CD14-positive monocyte (primary cell): ENCODE measurements at places on chromosomes 11 and 22. TPM values are rescaled to one million over a fixed set of nuclear protein-coding genes. Genes with fewer than 3 reads are reported as not detected.
A peak's percentile ranks its signal among the peaks of the same experiment; 100 is the strongest.

DNA sequence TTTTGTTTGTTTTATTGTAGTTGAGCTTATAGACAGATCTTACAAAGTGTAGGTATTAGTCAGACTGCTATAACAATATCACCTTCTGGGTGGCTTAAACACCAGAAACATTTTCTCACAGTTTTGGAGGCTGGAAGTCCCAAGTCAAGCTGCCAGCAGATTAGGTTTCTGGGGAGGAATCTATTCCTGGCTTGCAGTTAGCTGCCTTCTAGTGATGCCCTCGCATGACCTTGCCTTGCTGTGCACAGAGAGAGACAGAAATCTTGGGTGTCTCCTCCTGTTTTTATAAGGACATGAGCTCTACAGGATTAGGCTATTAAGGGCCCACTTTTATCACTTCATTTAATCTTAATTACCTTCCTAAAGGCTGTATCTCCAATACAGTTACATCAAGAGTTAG, 1635.2 kb downstream of the FAM181B start:
- no peaks in the 10 kb centered on the region for H3K4me1 ChIP-seq
- no peak for DNase-seq
- no peak overlapping the region for H3K4me3 ChIP-seq
- H3K27ac ChIP-seq = no peak overlapping the region
- no peaks in the 10 kb centered on the region for H3K36me3 ChIP-seq

- peaks cover 55% of the 10 kb centered on the region for H3K4me1 ChIP-seq
- H3K36me3 ChIP-seq = peaks cover 23% of the 10 kb centered on the region
- peak; percentile 80 for DNase-seq
- no peaks in the 10 kb centered on the region for H3K27me3 ChIP-seq
- H3K4me3 ChIP-seq = peak within 1 kb of the TSS; percentile 68
- H3K27ac ChIP-seq = peak within 1 kb of the TSS; percentile 98
These were observed at the start of gene SLC43A3 for GRCh38 chr11:57426929-57427726. Gene SLC43A3 (minus strand): TSS chr11:57427121. CDS start chr11:57426172, 949 bp downstream.

DNA sequence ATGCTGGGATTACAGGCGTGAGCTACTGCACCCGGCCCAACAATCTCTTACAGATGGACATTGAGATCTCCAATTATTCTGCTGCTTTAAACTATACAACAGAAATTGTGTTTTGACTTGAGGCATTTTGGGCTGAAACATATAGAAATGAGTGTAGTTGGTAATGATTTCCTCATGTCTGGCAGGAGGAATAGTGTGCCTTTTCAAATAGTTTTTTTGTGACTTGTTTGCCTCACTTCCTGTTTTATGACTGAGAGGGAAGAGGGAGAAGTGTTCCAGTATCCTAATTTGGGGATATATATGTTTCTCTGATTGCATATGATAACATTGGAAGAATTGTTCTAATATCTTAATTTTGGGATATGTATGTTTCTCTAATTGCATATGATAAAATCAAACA, 40.2 kb downstream of the EP300 start:
- no peaks in the 10 kb centered on the region for H3K27me3 ChIP-seq
- H3K36me3 ChIP-seq = peaks cover 99% of the 10 kb centered on the region
- no peaks in the 10 kb centered on the region for H3K4me1 ChIP-seq

DNA sequence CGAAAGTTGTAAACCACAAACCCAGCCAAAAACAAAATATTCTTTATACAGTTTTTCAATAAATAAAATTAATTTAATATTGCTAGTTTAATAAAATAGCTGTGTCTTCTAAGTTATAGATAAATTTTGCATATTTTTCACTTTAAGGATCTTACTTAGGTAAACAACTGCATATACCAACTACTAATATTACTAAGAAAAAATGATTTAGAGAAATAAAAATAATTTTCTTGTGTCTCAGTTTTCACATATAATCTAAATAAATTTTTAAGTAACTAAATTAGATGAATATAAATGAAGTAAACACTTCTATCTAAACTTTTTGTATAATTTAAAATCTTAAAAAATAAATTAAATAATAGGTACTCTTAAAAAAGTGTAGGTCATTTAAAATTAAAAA, 67.1 kb upstream of the TOP3B start:
- H3K27ac ChIP-seq = no peak overlapping the region
- no peak for DNase-seq
- H3K27me3 ChIP-seq = peaks cover 4% of the 10 kb centered on the region

GRCh38 chr11:44244639-44245310, 65.2 kb downstream of the ALX4 start:
- H3K36me3 ChIP-seq = peaks cover 31% of the 10 kb centered on the region
- no peak overlapping the region for H3K27ac ChIP-seq
- H3K4me1 ChIP-seq = no peaks in the 10 kb centered on the region
- H3K27me3 ChIP-seq = no peaks in the 10 kb centered on the region
- no peak for DNase-seq

DNA sequence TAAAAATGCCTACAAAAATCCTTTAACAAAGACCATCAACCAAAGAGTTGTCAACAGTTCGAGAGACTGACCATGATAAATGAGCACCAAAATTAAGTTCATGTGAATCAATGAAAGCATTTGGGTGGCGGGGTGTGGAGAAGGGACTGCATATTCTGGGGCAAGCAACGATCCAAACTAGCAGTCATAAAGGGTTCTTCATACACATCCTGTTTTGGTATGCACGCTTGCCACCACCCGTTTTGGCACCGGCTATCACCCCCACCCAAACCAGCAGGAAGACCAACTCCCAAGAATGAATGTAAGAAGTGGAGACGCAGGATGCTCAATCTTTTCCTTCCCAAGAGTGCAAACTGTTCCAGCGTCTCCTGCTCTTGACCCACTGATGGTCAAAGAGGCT, 80.8 kb downstream of the SGSM3 start:
- DNase-seq = no peak
- no peak overlapping the region for H3K4me3 ChIP-seq
- peaks cover 93% of the 10 kb centered on the region for H3K4me1 ChIP-seq

Gene HOATZ
- polyA plus RNA-seq = not detected
